ENCODE measurements at places on chromosomes 2 and 18.

GRCh38 chr2:208103616-208104015 is 20.7 kb downstream of the CRYGD start:
- DNase-seq: no peak

DNA sequence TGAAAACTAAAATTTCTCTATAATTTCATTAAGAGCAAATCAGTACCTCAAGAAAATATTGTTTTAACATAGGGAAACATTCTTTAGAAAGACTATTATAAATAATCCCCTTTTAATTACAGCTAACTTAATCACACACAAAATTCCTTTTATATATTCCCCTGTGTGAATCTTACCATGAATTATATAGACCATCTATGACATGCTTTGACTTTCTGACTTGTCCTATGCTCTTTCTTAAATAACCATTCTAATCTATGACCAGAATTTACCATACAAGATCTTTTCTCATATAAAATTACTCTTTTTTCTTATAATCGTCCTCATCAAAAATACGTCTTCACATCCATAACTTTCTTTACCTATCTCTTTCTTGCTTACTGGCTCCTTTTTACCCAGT is 824.2 kb upstream of the FAM98A start:
- DNase-seq: no peak

GRCh38 chr2:91477731-91478672 is 2786.5 kb downstream of the RPIA start:
- peak; percentile 44 for DNase-seq

- DNase-seq: no peak
Measured at GRCh38 chr2:226256237-226256636, 543.4 kb downstream of the IRS1 start.

DNA sequence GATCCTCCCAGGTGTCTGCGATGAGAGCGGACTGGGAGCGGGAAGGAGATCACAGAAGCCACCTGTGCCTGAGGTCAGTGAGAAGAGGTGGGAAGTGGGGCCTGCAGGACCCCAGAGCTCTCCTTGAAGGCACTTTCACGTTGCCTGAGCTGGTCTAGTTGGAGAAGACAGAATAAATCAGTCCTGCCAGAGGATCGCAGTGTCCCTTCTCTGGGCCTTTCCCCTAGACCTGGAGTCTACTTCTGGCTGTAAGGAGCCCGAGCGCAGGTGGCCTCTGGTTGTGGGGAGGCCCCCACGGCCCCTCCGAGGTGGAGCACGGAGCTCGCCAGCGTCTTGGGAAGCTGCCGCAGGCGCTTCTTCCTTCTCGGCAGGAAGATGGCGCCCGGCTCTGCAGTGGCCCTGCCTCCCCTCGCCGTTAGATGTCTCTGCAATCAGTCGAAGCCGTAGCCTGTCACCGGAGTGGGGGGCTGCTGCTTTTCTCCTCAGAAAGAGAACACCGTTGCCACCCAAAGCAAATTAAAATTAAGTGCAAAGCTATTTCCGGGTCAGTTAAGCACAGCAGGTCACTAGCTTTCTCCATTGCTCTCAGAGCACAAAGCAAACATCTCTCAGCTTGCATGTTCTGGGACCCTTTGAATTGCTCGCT is 212.0 kb upstream of the MYT1L start:
- no peak for DNase-seq

DNA sequence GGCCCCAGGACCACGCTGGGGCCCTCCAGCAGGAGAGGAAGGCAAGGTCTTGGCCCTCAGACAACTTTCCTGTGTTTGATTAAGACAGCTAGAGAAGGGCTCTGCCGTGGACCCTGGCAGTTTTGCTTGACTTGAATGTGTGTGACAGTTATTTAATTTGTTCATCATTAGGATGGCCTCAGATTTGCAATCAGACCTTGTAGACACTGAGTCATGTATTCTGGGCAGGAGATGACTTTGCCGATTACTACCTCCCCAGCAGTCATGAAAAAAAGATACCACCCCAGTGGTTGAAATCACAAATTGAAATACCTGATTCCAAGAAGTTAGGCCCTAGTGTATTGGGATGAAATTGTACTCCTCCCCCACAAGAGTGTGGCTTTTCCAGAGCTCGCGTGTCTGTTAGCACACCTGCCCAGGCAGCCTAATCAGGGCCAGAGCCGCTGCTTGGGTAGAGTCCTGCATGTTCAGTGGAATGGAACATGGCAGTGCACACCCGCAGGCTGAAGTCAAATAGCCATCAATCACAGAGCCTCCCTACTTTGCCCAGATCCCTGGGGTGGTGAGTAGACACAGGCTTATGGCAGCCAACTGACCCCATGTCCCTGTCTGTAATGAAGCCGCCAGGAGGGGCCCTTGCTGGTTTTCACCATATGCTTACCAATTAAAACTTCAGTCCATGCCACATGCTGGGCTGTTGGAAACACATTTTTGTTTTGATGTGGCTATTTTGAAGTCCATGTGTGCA is 122.5 kb downstream of the TPGS2 start:
- DNase-seq: no peak

DNA sequence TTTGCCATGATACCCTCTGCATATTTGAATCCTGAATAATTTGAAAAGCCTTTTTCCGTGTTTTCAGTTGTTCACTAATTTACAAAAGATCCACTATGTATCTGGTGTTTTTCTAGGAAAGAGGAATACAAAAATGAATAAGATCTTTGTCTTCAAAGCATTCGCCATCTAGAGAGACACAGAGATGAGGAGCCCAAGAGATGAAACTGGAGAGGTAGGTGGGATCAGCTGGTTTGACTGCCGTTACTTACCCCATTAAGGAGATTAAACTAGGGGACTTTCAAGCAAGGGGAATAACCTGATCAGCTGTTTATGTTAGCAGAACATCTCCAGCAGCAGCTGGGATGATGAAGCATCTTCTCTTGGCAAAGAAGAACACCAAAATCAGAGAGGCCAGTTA is 150.2 kb upstream of the SATB2 start:
- DNase-seq: no peak

- DNase-seq: no peak
Measured at GRCh38 chr18:69981948-69982347, 34.3 kb upstream of the CD226 start.

GRCh38 chr2:84959566-84960506 is 11.1 kb upstream of the KCMF1 start:
- DNase-seq: no peak

- no peak for DNase-seq
Measured at GRCh38 chr18:60596928-60597327, 224.4 kb upstream of the MC4R start.

GRCh38 chr2:177183860-177184259 is 28.7 kb upstream of the HNRNPA3 start:
- no peak for DNase-seq

DNA sequence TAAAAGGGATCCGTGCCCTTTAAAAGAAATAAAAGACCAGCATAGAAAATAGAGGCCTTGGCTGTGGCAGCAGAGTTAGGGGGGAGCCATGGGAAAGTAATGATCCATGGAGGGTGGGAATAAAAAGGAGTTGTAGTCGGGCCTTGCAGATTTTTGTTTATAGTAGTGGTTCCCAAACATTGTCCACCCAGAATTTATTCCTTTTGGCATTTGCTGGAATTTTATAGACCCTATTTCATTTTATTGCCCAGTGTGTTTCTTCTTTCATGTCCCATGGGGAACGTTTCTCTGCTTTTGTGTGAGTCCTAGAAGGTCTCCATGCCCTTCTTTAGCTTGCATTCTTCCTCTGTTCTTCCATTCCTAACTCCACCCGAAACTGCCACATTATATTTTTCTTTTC is 222.2 kb downstream of the LTBP1 start:
- DNase-seq: no peak

DNA sequence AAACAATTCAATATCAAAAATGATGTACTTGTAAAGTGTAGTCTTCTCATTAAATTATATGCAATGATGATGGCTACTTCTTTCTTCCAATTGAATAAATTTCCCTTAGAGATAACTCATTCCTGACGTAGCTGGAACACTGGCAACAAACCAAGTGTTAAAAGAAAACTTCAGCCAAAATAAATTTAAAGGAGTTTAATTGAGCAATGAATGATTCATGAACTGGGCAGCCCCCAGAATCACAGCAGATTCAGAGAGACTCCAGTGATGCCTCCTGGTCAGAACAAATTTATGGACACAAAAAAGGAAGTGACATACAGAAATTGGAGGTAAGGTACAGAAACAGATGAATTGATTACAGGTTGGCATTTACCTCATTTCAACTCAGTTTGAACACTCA is 276.5 kb downstream of the DSC3 start:
- no peak for DNase-seq

GRCh38 chr2:204585930-204586329 is 40.7 kb downstream of the PARD3B start:
- DNase-seq: no peak

GRCh38 chr2:42930025-42930581 is 137.7 kb upstream of the HAAO start:
- no peak for DNase-seq

DNA sequence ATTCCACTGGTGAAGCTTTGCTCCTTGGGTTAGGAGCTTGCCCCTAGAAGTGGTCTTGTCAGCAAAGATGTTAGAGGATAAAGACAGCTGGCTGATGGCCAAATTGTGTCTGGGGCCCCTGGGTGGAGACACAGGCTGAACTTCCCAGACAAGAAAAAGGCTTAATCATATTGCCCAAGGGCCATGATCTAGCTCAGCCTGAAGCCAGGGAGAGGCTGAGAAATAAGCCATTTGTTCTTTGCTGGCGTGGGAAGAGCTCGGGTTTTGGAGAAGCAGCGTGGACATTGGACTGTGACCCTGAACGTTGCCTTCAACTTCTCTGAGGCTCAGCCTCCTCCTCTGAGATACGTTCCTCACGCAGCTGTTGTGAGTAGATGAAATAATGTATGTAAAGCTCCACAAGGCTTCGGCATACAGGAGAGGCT is 153.0 kb downstream of the ZFP36L2 start:
- peak; percentile 78 for DNase-seq

DNA sequence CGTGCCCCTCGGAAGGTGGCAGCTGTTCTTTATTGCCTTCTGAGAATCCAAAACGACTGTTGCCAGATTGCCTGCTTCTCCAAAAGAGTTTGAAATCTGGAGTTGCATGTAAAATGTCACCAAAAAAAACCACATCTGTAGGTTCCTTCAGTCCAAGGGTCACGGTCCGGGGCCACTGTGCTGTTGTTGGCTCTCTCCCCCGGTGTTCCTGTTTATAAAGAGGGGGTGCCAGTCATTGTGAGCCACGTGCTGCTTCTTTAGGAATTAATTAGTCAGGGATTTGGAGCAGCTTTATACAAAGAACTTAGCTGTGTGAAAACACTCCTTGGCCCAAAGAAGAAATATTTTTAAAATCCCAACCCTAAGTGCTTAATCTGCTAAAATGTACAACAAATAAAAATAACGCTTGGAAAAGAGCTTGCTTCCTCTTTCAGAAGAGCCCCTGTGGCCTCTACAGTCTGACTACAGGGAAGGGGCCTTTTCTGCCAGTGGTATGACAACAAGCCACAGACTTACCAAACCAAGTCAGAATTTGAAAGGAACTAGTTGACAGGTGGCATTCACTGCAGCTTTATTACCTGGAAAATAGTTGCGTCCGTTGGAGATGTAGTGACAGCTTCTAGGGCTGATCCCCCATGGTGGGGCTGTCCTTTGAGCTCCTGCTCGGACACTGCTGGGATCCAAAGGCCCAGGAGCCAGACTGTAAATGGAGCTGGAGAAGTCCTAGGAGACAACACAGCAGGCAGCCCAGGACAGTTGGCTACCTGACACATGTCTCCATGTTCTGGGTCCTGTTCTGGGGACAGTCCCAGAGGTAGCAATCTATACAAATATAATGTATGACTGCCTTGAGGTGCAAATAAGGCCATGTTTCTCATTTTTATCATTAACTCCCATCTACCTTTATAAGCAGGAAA is 84.5 kb upstream of the SLC1A4 start:
- no peak for DNase-seq

DNA sequence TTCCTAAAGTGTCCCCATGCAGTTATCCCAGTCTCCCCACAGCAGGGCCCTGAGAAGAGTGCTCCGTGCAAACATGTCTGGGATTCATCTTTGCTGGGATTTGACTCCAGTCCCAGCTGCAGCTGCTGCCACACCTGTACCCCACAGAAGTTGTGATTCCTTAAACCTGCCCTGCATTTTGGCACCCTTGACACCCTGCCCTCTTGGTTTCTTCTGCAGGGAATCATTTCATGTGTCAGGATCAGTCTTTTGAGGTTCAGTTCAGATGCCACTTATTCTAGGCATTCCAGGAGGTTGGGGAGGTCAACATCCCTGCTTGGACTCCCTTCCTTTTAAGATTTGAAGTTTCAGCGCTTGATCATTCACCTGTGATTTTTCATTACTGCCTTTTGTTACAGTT is 108.3 kb downstream of the SPTBN1 start:
- no peak for DNase-seq

DNA sequence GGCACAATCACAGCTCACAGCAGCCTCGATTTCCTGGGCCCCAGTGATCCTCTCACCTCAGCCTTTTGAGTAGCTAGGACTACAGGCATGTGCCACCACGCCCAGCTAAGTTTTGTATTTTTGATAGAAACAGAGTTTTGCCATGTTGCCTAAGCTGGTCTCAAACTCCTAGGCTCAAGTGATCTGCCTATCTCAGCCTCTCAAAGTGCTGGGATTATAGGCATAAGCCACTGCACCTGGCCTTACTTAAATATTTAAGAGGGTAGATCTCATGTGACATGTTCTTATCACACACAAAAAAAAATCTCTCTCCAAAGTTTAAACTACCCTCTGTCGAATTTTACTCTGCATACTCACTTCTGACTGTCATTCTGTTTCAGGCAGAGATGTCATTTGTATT is 75.4 kb upstream of the CHRNA1 start:
- no peak for DNase-seq

GRCh38 chr2:98857001-98857400 is 79.0 kb downstream of the CRACDL start:
- no peak for DNase-seq

- DNase-seq: no peak
Measured at GRCh38 chr18:58766946-58767345, 95.7 kb downstream of the MALT1 start.

- no peak for DNase-seq
Measured at GRCh38 chr2:150126839-150127238, 360.6 kb downstream of the RND3 start.

DNA sequence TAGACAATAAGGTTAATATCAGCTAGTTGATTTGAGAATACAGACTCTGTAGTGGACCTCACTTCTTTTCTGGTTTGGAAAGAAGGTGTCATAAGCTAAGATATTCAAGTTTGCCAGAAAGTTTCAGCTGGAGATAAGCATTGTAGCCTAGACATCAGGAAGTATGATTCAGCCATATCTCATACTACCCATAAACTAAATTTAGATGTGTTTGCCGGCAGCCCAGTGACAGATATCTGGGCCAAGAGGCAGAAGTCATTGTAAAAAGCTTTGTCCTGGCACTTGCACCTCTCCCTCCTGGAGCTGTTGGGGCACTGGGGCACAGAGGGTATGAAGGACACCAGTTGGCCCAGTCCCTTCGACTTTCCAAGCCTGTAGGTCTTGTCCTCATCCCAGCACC is 128.0 kb downstream of the EPHA4 start:
- DNase-seq: peak; percentile 46

GRCh38 chr2:240401308-240401707 is 34.2 kb upstream of the GPC1 start:
- peak; percentile 9 for DNase-seq
